ENCODE measurements at places on chromosomes 13 and 19.

GRCh38 chr13:103039183-103039582, 27.0 kb downstream of the SLC10A2 start:
- DNase-seq = no peak

DNA sequence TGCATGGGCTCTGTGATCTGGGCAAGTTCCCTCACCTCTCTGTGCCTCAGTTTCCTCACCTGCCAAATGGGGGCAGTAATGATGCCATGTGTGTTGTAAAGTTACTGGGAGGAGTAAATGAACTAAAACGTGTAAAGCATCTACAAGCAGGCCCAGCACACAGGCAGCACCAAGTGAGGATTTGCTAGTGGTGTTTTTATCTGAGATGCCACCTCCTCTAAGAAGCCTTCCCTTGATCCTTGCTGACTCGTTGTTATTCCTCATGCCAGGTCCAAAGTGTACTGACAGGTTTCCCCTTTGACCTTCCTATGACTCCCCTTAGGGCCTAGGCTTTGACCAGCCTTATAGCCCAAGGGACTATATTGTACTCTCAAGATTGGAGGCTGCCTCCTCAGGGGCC, 1.5 kb upstream of the UQCRFS1 start:
- no peak for DNase-seq

DNA sequence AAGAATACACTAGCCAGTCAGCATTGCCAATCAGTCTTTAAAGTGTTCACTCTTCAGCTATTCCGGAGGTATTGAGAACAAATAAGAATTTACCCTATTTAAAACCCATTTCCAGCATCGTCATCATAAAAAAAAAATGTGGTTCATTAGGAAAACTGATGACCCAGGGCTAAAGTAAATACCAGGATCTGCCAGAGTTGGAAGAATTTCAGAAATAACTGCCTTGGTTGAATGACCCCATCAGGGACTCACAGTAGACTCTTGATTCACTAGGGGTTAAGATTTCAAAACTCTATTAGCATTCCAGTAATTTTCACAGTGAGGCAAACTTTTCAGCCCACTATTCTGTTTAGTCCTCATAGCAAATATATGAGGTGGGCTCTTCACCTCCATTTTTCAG, 377.0 kb downstream of the ITGBL1 start:
- no peak for DNase-seq

GRCh38 chr13:96785986-96786385, 208.3 kb downstream of the OXGR1 start:
- DNase-seq = no peak

- DNase-seq = no peak
Measured at GRCh38 chr13:26179344-26179743, 42.8 kb downstream of the RNF6 start.

- DNase-seq = no peak
Measured at GRCh38 chr13:33657274-33657673, 160.7 kb upstream of the RFC3 start.

- no peak for DNase-seq
Measured at GRCh38 chr13:101523154-101524131, 71.0 kb downstream of the ITGBL1 start.

DNA sequence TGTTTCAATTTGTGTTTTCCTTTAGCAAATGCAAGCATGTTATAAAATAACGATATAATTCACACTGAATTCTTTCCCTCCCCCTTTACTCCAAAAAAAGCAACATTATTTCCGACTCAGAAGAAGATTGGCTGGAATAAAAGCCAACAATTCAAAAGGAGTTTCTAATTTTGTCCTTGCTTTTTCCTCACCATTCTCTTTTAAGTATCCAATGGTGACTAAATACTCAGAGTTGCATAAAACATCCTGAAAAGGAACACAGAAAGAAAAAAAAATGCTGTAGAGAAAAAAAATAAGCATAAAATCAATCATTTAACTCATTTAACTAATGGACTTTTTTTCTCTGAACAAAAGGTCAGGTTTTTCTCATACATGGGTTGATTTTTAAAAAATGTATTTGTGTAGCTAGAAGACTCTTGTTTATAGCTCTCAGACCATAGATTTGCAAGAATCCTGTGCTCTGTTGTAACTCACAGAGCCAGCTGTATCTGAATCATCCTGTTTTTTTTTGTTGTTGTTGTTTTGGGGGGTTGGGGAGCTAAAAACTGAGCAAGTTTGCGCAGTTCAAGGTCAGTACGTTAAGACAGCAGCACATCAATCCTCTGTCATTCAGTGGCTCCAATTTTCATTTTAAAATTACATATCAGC, 108.1 kb downstream of the PCDH17 start:
- no peak for DNase-seq

DNA sequence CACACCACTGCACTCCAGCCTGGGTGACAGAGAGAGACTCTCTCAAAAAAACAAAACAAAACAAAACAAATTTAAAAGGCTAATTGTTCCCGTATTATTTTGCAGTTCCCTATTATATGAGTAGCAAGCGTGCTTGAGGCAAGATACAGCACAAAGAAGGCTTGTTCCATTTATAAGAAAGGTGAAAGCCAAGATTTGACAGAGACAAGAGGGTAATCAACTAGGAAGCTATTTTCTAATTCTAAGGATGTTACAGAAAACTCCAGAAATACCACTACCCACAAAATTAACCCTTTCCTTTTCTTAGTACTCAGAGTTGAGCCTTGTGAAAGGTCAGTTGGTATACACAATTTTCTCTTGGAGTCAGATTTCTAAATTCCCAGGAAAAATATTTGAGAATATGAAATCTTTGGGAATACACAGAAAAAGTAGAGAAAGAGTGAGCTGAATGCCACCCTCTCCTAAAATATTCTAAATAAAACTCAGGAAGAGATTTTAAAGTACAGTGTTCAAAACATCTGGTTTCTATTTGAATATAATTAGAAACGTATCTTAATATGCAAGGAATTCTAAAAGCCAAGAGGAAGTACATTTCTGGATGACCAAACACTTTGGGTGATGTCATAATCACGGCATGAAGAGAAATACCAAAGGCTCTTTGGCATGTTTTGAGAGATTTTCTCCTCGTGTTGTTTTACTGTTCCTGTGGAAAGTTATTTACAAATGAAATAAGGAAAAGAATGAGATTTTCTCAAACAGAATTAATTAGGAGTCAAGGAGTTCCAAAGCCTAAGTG, 63.0 kb upstream of the FLT1 start:
- DNase-seq = no peak

GRCh38 chr13:40170091-40170490, 496.4 kb downstream of the FOXO1 start:
- DNase-seq = no peak

Data from hypothalamus (tissue), 51 donors.